ENCODE measurements at places on chromosomes 11 and 22.

- H3K36me3 ChIP-seq = no peaks in the 10 kb centered on the region
- H3K27me3 ChIP-seq = peaks cover 26% of the 10 kb centered on the region
- no peak overlapping the region for H3K4me3 ChIP-seq
Observed at GRCh38 chr22:29309332-29310064, 3.0 kb downstream of the GAS2L1 start.

DNA sequence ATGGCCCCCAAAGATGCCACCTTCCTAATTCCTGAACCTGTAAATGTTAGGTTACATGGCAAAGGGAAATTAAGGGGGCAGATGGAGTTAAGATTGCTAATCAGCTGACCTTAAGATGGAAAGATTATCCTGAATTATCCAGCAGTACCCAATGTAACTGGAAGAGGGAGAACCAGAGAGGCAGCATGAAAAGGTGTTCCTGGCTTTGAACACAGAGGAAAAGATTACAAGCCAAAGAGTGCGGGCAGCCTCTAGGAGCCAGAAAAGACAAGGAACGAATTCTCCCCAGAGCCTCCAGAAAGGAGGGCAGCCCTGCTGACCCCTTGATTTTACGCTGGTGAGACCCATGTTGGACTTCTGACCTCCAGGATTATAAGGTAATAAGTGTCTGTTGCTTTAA lies 15.1 kb upstream of the THRSP start:
- H3K36me3 ChIP-seq = no peaks in the 10 kb centered on the region
- H3K27me3 ChIP-seq = no peaks in the 10 kb centered on the region
- DNase-seq = no peak
- H3K4me3 ChIP-seq = no peak overlapping the region
- no peak overlapping the region for H3K27ac ChIP-seq
- peaks cover 13% of the 10 kb centered on the region for H3K4me1 ChIP-seq

GRCh38 chr11:124746621-124747243 lies 5.3 kb downstream of the VSIG2 start:
- peak; percentile 69 for DNase-seq
- peak overlapping the region; percentile 95 for H3K4me3 ChIP-seq
- peak overlapping the region; percentile 94 for H3K27ac ChIP-seq

DNA sequence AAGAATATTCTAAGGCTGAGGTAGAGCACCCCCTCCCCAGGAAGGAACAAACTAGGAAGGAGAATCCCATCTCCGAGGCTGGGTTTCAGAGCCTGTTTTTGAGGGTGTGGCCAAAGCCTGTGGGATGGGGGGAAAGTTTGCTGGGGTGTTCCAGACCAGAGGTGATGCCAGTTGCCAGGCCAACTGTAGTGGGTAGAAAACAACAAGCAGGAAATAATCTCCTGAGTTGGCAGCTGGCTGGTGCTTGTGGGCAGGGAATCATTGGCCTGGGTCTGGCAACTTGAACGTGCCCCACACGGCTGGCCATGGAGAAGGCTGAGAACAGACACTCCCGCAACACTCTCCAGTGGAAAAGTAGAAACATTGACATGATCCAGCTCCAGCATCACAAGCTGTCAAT lies 385.6 kb downstream of the ETS1 start:
- peaks cover 9% of the 10 kb centered on the region for H3K36me3 ChIP-seq
- no peak for DNase-seq
- H3K4me1 ChIP-seq = peaks cover 33% of the 10 kb centered on the region
- H3K27me3 ChIP-seq = no peaks in the 10 kb centered on the region
- no peak overlapping the region for H3K4me3 ChIP-seq
- peak overlapping the region; percentile 43 for H3K27ac ChIP-seq

GRCh38 chr11:117484156-117484555 lies 156.5 kb downstream of the CEP164 start:
- H3K4me1 ChIP-seq = no peaks in the 10 kb centered on the region
- DNase-seq = no peak
- no peak overlapping the region for H3K4me3 ChIP-seq
- H3K27ac ChIP-seq = no peak overlapping the region
- no peaks in the 10 kb centered on the region for H3K36me3 ChIP-seq

DNA sequence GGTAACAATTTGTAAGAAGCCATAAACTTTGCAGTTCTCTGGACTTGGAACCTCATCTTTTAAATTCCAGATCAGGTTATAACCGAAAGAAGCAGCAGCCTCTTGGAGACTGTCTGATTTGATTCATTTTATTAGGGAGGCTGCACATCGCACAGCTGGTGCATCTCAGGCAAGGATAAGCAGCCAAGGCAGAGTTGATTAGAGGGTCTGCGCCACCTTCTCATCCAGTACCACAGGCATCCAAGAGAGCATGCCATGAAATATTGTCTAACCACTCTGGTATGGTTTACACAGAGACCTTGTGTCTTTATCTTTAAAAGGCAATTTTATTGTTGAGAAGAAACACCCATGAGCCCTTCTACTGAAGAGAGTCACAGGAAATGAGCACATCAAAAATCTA lies 16.2 kb upstream of the CWF19L2 start:
- H3K27ac ChIP-seq = no peak overlapping the region
- H3K4me3 ChIP-seq = no peak overlapping the region
- H3K4me1 ChIP-seq = no peaks in the 10 kb centered on the region
- H3K36me3 ChIP-seq = no peaks in the 10 kb centered on the region

DNA sequence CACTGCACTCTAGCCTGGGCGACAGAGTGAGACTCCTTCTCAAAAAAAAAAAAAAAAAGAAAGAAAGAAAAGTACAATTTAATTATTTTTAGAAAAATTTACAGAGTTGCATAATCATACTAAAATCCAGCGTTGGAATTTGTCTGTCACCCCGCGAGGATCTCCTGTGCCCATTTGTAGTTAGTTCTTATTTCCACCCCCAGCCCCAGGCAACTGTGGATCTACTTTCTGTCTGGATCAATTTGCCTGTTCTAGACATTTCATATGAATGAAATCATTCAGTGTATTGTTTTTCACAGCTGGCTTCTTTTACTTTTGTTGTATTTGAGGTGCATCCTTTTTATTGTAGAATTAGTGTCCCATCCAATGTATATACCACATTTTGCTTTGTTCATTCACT lies 102.6 kb upstream of the RASSF10 start:
- H3K36me3 ChIP-seq = no peaks in the 10 kb centered on the region
- H3K27me3 ChIP-seq = peaks cover 3% of the 10 kb centered on the region
- H3K4me3 ChIP-seq = no peak overlapping the region
- no peak for DNase-seq
- no peak overlapping the region for H3K27ac ChIP-seq

DNA sequence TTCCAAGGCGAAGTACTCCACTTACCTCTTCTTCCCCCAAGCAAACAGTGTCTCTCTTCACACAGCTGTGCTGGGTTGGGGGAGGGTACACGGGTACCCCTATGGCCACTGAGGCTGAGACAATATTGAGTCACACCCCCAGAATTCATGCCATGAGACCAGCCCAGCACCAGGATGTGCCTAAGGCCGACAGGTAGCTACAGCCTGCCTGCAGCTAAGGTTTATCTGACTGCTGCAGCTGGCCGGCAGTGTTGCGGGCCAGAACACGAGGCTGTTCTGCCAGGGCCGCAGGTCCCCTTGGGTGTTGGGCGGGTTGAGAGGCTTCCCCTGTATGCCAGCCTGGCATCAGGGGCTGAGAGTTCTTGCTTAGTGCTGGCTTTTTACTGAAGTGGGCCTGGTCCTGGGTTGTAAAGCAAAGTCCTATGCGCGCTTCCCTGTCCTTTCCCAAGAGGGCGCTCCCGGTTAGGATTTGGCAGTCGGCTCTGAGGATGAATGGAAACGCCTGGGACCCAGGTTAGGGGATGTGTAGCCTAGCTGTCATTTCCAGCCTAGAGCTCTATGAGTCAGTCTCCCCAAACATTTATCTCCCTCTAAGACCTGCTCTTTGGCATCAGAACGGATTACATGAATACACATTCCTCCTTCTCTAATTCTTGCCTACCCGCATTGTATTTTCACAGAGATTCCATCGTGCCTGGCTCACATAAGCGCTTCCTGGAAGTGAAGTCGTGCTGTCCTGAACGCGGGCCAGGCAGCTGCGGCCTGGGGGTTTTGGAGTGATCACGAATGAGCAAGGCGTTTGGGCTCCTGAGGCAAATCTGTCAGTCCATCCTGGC lies 7.1 kb downstream of the USP18 start:
- no peak overlapping the region for H3K27ac ChIP-seq
- no peaks in the 10 kb centered on the region for H3K27me3 ChIP-seq
- H3K4me3 ChIP-seq = no peak overlapping the region
- H3K4me1 ChIP-seq = peaks cover 14% of the 10 kb centered on the region

GRCh38 chr11:122604621-122605020 lies 50.9 kb upstream of the UBASH3B start:
- no peaks in the 10 kb centered on the region for H3K36me3 ChIP-seq
- H3K27me3 ChIP-seq = peaks cover 9% of the 10 kb centered on the region
- no peak for DNase-seq
- H3K4me1 ChIP-seq = no peaks in the 10 kb centered on the region

- no peak overlapping the region for H3K4me3 ChIP-seq
- peaks cover 1% of the 10 kb centered on the region for H3K4me1 ChIP-seq
- no peaks in the 10 kb centered on the region for H3K36me3 ChIP-seq
- no peak for DNase-seq
Observed at GRCh38 chr22:45972091-45972888, 4.7 kb downstream of the WNT7B start.

- DNase-seq = no peak
- H3K27ac ChIP-seq = no peak overlapping the region
- H3K4me3 ChIP-seq = no peak overlapping the region
- no peaks in the 10 kb centered on the region for H3K27me3 ChIP-seq
Observed at GRCh38 chr11:44260081-44260480, 49.9 kb downstream of the ALX4 start.

GRCh38 chr11:68053981-68054812 lies 15.4 kb downstream of the TCIRG1 start:
- no peaks in the 10 kb centered on the region for H3K4me1 ChIP-seq
- DNase-seq = no peak
- no peaks in the 10 kb centered on the region for H3K27me3 ChIP-seq
- no peak overlapping the region for H3K4me3 ChIP-seq
- H3K36me3 ChIP-seq = peaks cover 24% of the 10 kb centered on the region
- H3K27ac ChIP-seq = no peak overlapping the region

Measured in activated T-helper 2 cell treated with anti-CD3 and anti-CD28 coated beads, Interferon-gamma antibody, Interleukin-2, Interleukin-4, amounts not matched to agents 10 μg/mL and 5 μg/mL and 100 μg/mL, durations not matched to agents 14 hours and 24 hours and 36 hours (primary cell).